Thyroid gland (tissue), 4 donors: ENCODE measurements at places on chromosomes 12 and 14. TPM values are rescaled to one million over a fixed set of nuclear protein-coding genes. Genes with fewer than 3 reads are reported as not detected.

Gene TAS2R13
- 15.6 TPM for total RNA-seq

Gene KRT71
- total RNA-seq = not detected

Gene KRT85
- not detected for total RNA-seq

Gene HHIPL1
- 1.0 TPM for total RNA-seq
